Neural crest cell (in vitro differentiated cells): ENCODE measurements at places on chromosomes 1 and 21. TPM values are rescaled to one million over a fixed set of nuclear protein-coding genes. Genes with fewer than 3 reads are reported as not detected.
A peak's percentile ranks its signal among the peaks of the same experiment; 100 is the strongest.

DNA sequence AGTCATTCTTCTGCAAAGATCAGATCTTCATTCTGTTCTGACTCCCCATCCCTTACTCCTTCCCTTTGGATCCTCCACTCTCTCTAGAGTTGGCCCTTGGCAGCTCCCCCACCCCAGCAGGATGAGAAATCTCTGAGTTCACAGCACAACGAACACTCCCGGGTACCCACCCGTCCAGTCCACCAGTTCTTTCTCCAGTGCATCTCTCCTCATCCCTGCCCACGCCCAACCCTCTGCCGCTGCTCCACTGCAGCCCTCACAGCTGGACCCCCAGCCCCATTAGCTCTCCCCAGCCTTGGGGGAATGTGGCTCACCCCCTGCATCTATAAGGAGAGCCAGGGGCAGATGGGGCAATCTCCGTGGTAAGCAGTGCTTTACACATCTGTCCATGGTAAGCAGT, 125.7 kb downstream of the MATN1 start:
- no peaks in the 10 kb centered on the region for H3K36me3 ChIP-seq
- peaks cover 33% of the 10 kb centered on the region for H3K27me3 ChIP-seq
- no peak overlapping the region for H3K27ac ChIP-seq
- H3K4me3 ChIP-seq = no peak overlapping the region

DNA sequence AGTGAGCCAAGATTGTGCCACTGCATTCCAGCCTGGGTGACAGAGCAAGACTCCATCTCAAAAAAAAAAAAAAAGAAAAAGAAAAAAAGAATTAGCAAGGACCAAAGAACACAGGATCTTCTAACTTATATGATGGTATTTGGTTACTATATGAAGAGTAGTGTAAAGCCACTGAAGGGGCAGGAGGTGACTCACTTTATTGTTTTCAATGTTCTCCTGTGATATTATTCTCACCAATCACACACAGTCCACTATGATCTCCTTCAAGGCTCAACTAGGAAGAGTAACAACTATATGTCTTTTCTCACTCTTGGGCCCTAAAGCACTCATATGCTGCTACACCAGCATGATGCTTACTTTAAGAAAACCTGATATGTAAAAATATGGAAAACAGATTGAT, 26.7 kb downstream of the RC3H1 start:
- H3K27me3 ChIP-seq = no peaks in the 10 kb centered on the region
- no peak overlapping the region for H3K27ac ChIP-seq
- H3K4me1 ChIP-seq = peaks cover 2% of the 10 kb centered on the region
- H3K4me3 ChIP-seq = no peak overlapping the region
- peaks cover 10% of the 10 kb centered on the region for H3K36me3 ChIP-seq
- no peak for DNase-seq

DNA sequence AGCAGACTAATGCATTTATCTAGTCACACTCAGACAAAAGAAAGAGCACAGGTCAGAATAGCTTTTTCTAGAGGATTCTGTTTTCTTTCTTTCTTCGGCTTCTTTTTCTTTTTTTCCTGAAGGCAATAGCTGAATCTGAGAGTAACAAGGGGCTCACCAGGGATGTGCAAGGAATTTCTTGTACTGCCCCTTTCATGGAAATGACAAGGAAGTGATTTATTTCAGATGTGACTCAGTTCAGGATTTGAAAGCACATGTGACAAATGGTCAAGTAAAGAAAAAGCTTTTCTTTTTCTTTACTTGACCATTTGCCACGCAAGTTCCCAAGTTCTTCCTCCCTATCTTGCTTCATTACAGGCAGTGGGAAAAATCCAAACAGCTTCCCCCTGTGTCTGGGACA, 202.0 kb downstream of the GABPA start:
- no peak overlapping the region for H3K4me3 ChIP-seq
- DNase-seq = no peak
- peak overlapping the region; percentile 3 for H3K27ac ChIP-seq
- H3K4me1 ChIP-seq = peaks cover 12% of the 10 kb centered on the region
- peaks cover 14% of the 10 kb centered on the region for H3K36me3 ChIP-seq

- H3K4me1 ChIP-seq = no peaks in the 10 kb centered on the region
- peak overlapping the region; percentile 16 for H3K27ac ChIP-seq
- DNase-seq = no peak
- no peak overlapping the region for H3K4me3 ChIP-seq
- peaks cover 17% of the 10 kb centered on the region for H3K27me3 ChIP-seq
Measured at GRCh38 chr1:14039582-14040430, 339.8 kb downstream of the PRDM2 start.

DNA sequence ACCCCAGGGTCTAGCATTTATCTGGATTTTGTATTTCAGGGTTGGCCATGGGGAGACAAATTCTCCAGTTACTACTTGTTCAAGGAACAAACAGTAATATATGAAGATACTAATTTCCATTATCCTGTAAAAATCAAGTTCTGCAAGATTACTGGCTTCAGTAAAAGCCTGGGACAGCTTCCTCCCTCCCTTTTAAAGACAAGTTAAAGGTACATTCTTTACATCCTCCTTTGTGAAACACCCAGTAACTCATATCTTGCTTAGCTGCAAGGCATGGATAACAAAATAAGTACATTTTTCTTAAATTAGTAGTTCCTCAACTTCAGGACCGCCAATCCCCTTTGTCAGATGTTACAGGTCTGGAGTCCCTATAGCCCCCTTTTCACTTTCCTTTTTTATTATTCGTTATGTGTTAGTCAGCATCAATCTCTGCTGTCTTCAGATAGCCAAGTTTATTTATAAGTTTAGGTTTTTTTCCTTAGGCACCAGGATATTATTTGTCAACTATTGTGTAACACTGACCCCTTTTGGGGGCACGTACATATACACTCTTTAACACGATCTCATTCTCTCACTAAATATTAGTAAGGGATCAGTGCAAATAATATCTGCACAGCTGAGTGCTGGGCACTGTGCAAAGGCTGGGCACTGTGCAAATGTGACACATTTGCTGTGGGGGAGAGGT, 9.8 kb downstream of the ERRFI1 start:
- DNase-seq = no peak
- no peaks in the 10 kb centered on the region for H3K27me3 ChIP-seq
- H3K27ac ChIP-seq = no peak overlapping the region
- peaks cover 67% of the 10 kb centered on the region for H3K4me1 ChIP-seq
- H3K4me3 ChIP-seq = peak overlapping the region; percentile 13

DNA sequence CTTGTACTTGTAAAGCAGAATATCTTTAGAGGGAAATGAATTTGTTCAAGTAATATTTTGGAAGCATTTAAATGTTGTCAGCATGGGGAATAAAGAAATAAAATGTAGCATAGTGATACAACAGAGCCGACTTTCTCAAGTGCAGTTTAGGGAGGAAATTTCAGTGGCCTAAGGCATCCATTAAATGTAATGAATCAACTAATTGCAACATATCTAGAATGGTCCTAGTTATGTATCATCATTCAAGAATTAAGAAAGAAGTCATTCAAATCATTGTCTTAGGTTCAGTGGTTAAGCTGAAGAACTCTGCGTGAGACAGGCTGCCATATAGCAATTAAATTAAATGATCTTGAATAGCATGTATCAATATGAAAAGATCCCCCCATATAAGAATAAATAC, 360.7 kb downstream of the TBX15 start:
- H3K36me3 ChIP-seq = no peaks in the 10 kb centered on the region
- no peak overlapping the region for H3K27ac ChIP-seq

- no peak overlapping the region for H3K4me3 ChIP-seq
- H3K4me1 ChIP-seq = no peaks in the 10 kb centered on the region
- no peaks in the 10 kb centered on the region for H3K27me3 ChIP-seq
- no peak for DNase-seq
- no peak overlapping the region for H3K27ac ChIP-seq
- no peaks in the 10 kb centered on the region for H3K36me3 ChIP-seq
Measured at GRCh38 chr1:68590473-68590872, 93.6 kb upstream of the DEPDC1 start.

GRCh38 chr1:117275055-117275454, 64.3 kb upstream of the VTCN1 start:
- no peak overlapping the region for H3K27ac ChIP-seq
- no peaks in the 10 kb centered on the region for H3K27me3 ChIP-seq
- no peaks in the 10 kb centered on the region for H3K4me1 ChIP-seq
- H3K36me3 ChIP-seq = no peaks in the 10 kb centered on the region
- no peak overlapping the region for H3K4me3 ChIP-seq

GRCh38 chr1:162206749-162207635, 137.5 kb downstream of the NOS1AP start:
- H3K27me3 ChIP-seq = no peaks in the 10 kb centered on the region
- no peak overlapping the region for H3K27ac ChIP-seq
- DNase-seq = no peak
- H3K36me3 ChIP-seq = no peaks in the 10 kb centered on the region
- H3K4me3 ChIP-seq = no peak overlapping the region

GRCh38 chr1:223617323-223618070, 48.0 kb downstream of the CAPN8 start:
- DNase-seq = no peak
- peaks cover 15% of the 10 kb centered on the region for H3K4me1 ChIP-seq
- no peaks in the 10 kb centered on the region for H3K36me3 ChIP-seq
- H3K27ac ChIP-seq = no peak overlapping the region

DNA sequence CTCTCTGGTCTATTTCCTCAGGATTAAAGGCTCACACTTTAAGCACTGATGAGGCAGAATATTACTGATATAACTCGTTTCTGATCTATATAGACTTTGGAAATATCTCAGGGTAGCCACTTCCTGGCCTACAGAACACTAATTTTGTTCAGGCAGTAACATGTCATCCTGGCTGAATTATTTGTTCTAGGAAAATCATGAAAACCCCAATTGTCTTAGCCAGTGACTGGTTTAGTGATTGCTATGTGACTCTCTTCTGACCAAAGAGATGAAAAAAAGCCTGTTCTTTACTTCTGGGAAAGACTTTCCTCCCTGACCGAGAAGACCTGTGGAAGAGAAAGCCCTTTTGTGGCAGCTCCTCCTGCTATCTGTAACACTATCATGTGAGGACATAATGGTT, 453.7 kb downstream of the SETD4 start:
- peaks cover 4% of the 10 kb centered on the region for H3K4me1 ChIP-seq
- H3K4me3 ChIP-seq = no peak overlapping the region
- H3K27me3 ChIP-seq = no peaks in the 10 kb centered on the region
- H3K27ac ChIP-seq = no peak overlapping the region
- no peaks in the 10 kb centered on the region for H3K36me3 ChIP-seq

DNA sequence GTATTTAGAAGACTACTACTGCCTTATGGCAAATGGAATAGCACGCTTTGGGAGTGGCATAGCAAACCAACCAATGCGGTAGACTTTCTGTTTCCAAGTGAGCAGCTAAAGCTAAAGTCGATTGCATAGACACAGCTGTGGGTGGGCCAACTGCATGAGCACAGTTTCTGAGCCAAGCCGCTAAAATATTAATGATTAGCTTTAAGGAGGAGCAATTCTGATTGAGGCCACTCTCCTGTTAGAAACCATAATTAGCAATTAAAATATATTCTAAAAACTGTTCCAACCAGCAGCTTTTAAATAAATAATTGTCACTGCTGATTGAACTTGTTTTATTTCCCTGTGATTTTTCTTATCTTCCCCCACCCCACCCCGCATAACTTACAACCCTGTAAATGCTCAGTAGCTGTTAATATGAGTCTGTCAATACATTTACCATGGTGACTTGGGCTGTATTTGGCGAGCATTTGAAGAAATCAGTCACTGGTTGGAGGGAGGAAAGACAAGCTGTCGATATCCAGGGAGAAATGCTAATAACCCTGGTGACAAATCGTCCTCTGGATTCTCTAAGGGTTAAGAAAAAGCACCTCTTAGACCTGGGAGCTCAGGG, 32.2 kb downstream of the RNF220 start:
- peaks cover 27% of the 10 kb centered on the region for H3K4me1 ChIP-seq
- H3K27ac ChIP-seq = no peak overlapping the region
- no peaks in the 10 kb centered on the region for H3K27me3 ChIP-seq
- no peaks in the 10 kb centered on the region for H3K36me3 ChIP-seq
- no peak overlapping the region for H3K4me3 ChIP-seq

DNA sequence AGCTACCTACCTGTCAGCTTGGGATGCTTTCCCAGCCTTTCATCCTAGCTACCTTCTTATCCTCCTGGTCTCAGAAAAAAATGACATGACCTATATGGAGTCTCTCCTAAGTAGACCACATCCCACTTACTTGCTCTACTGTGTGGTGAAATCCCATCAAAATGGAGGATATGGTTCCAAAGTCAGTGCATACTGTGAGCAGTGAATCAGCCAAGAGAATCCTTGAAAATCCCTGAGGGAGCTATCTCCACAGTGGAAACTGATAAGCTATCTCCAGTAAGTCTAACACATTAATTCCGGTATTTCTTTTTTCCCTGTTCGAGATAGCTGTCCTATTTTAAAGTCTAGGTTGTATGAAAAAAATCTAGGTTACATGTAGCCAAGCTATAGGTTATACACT, 189.7 kb downstream of the FGGY start:
- no peaks in the 10 kb centered on the region for H3K36me3 ChIP-seq
- no peak overlapping the region for H3K27ac ChIP-seq
- DNase-seq = no peak
- H3K4me1 ChIP-seq = no peaks in the 10 kb centered on the region
- no peak overlapping the region for H3K4me3 ChIP-seq

DNA sequence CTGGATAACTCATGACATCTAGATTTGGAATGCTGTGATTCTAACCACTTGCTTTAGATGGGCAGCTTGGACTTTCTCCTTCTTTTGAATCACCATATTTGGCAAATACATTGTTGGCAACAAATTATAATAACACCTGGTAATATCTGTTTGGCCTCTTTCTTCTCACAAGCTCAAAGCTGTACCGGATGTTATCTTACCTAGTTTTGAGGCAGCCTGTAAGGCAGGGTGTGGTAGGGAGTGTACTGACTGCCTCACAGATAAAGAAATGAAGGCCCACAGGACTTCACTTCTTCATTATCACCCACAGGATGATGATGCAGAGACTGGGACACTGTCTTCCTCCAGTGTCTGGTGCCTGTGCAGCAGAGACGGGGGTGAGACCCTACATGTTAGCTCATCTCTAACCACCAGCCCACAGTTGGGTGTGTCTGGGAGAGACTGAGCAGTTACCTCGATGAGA, 28.5 kb downstream of the TUFT1 start:
- peaks cover 3% of the 10 kb centered on the region for H3K36me3 ChIP-seq
- DNase-seq = no peak
- peaks cover 16% of the 10 kb centered on the region for H3K4me1 ChIP-seq
- H3K27ac ChIP-seq = no peak overlapping the region
- no peak overlapping the region for H3K4me3 ChIP-seq

DNA sequence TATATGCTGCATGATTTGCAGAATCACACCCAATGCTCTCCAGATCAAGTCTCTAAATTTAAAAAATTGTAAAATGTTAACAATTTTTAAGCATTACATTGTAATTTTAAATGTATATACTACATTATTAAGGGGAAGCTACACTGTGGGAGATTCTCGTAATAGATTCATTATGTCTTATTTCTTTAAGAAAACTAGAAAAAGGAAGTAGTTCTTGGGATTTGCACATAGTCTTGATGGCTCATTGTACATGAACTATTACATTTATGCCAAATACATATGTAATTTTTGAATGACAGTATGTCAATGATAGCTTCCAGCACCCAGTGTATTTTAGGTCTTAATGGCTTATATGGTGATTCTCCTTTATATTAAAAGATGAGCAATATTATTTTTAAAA, 250.3 kb downstream of the PTPRC start:
- no peak overlapping the region for H3K27ac ChIP-seq
- H3K27me3 ChIP-seq = no peaks in the 10 kb centered on the region

HORMAD1 gene
- not detected in 2 replicates for total RNA-seq

UBE2U gene
- total RNA-seq = not detected in 2 replicates
